ENCODE measurements at places on chromosomes 4 and X.

- no peak for DNase-seq
These were observed 215.2 kb upstream of the GK2 start for GRCh38 chr4:79623021-79623870.

GRCh38 chr4:79598801-79599200, 190.8 kb upstream of the GK2 start:
- DNase-seq: no peak

GRCh38 chrX:2566055-2566454, 65.3 kb upstream of the DHRSX start:
- no peak for DNase-seq

- no peak for DNase-seq
These were observed 11.2 kb upstream of the BCOR start for GRCh38 chrX:40108959-40109287.

- DNase-seq: no peak
These were observed 195.2 kb upstream of the C1QTNF7 start for GRCh38 chr4:15232366-15233263.

DNA sequence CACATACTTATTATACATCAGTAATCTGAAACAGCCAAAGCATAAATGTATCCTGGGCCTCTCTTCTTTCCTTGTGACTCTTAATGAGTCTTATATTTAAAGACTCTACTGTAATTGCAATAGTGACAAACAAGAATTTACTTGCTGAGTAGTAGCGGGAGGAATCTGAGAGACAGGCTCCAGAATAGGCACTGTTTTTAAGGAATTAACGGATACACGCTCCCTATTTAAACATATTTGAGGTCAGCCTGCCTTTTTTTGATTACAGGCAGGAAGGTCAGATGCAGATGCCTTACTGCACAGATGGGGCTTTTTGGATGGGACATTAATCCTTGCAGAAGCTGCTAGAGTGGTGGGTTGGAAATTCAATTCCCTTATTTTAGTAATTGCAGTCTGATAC, 196.3 kb upstream of the ANXA3 start:
- no peak for DNase-seq

- DNase-seq: no peak
These were observed 92.5 kb upstream of the BRS3 start for GRCh38 chrX:136395271-136395670.

GRCh38 chrX:47831788-47832187, 4.9 kb upstream of the ZNF81 start:
- no peak for DNase-seq

DNA sequence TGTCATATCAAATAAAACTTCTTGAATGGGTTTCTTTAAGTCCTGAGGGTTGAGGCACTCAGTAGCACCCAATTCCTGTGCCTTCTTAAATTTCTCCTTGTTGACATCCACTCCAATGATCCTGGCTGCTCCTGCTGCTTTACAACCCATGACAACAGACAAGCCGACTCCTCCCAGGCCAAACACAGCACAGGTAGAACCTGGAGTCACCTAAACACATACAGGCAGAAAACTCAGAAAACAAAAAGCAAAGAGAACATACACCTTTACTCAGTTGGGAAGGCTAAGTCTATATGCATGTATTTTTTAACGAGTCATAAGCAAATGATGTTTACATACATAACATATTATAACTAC, 10.3 kb downstream of the ADH6 start:
- no peak for DNase-seq

- DNase-seq: no peak
These were observed 1089.8 kb downstream of the PCDH18 start for GRCh38 chr4:136442447-136442846.

GRCh38 chr4:172818901-172819300, 349.7 kb upstream of the GALNT7 start:
- DNase-seq: no peak

- DNase-seq: no peak
These were observed 66.4 kb downstream of the TMEM154 start for GRCh38 chr4:152613351-152613750.

GRCh38 chr4:145902522-145902921, 36.1 kb downstream of the ZNF827 start:
- DNase-seq: no peak

GRCh38 chr4:101973361-101973760, 182.8 kb downstream of the BANK1 start:
- DNase-seq: no peak

GRCh38 chrX:68498508-68499379, at the start of gene YIPF6:
YIPF6 (plus strand) TSS chrX:68499051; CDS start chrX:68499067, 16 bp downstream.
- DNase-seq: no peak

DNA sequence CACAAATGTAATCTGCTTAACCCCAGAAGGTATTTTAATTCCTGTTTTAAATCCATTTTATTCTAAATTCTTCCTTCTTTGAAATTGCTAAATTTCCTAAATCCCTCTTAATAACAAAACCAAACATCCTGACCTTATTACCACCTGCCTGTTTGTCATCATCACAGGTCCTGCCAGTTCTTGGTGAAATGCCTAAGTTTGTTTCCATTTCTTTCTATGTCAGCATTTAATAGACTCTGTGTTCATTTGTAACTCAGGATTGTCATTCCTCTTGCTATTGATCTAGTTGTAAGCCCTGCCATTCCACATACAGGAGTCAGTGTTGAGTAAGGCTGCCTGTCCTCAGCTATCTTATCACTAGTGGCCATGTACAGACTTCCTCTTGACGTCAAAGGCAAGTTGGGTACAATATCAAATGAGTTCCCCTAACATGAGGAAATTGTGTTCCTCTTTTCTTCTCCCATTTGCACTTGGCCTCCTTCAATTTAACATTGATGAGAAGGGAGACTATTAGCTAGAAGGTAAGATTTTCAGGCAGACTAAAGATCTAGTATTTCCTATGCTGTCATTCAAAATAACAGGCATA, 440.1 kb downstream of the AFF2 start:
- no peak for DNase-seq

DNA sequence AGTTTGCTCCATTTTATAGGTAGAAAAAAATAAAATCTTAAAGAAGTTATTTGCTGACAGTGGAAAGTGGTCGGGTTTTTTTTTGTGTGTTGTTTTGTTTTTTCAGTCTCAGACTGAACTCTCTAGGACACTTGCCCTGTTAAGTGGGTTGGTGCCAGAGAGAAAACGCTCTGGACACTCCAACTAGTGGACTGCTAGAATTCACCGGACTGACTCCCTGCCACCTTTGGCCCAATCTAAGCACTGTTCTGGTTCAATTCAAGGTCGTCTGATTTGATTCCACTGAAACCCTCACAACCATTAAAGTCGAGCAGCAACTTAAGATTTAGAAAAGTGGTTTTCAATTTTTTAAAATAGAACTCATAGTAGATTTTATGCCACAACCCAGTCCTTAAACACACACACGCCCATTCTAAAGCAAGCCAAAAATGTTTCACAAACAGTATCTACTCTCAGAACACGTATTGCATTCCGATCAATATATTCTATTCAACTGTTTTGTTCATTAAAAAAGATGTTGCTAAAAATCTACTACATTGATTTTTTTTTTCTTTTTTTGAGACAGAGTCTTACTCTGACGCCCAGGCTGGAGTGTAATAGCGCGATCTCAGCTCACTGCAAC, 27.3 kb downstream of the RWDD4 start:
- no peak for DNase-seq

Measured in kidney epithelial cell (primary cell).